Vagina (tissue), 2 donors: ENCODE measurements at places on chromosomes 7 and 10.

DNA sequence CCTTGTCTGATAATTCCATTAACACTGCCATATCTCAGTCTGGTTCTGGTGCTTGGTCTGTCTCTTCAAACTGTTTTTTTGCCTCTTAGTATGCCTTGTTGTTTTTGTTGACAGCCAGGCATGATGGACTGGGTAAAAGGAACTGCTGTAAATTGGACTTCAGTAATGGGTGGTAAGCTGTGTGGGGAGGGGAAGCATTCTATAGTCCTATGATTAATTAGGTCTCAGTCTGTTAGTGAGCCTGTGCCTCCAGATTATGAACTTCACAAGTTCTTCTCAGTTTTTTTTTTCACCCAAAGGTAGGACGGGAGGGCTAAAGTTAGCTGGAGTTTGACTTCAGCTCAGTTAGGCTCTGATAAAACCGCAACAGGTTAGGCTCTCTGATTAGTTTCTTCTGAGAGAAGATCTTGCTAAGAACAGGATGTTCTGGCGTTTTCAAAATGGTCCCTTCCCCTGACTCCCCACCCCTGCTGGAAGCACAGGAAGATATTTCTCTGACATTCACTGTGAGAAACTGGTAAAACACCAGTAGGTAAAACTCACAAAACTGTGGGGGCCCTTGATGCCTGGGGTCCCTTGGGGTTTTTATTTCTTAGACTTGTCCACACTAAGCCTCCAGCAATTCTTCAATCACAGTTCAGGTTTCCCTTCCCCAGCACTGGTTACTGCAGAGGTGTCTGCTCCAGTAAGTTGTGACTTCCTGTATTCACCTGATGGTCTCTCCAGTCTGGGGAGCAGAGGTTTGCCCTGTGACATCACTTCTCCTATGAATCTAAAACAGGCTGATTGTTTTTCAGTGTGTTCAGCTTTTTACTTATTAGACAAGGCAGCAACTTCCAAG, 43.3 kb upstream of the CCDC71L start:
- no peak for DNase-seq

GRCh38 chr7:326273-326672, 36.3 kb downstream of the FOXL3 start:
- DNase-seq, result no peak

- no peak for DNase-seq
These were observed 69.1 kb upstream of the FOXP2 start for GRCh38 chr7:114345494-114345893.

- DNase-seq, result peak; percentile 56
These were observed 5.1 kb upstream of the CYP26A1 start for GRCh38 chr10:93068411-93069244.

DNA sequence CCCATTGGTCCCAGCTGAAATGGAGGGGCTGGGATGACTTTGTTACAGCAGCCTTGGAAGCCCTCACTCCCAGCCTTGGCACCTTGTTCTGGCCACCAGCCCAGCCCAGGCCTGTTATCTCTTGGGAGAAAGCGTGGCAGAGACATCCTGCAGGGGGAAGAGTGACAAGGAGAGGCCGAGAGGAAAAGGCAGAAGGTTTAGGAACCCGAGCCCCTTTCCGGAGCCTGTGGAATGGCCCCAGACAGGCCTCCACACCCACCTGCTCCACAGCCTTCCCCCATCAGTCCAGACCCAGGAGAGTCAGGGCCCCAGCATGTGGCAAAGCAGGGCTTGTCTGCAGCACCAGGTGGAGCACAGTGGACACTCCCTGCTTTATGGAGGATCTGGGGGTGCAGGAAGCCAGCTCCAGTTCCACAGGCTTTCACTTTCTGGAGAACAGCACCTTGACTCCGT, 24.1 kb upstream of the TRIM8 start:
- no peak for DNase-seq

DNA sequence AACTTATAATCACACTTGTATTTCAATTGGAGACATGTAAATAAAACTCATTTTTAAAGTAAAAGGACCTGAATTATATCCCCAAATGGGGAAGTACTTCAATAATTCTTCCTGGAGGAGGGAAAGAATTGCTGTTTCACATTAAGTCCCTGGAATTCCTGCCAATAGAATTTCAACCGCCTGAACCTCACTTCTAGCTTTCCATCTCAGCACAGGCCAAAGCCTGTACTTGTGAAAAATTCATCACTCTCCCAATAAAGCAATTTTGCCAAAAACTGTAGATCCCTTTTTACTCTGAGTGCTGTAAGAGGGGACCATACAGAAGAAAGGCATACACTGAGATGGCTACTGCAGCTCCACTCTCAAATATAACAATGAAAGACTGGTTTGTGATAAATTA, 54.8 kb downstream of the CADPS2 start:
- no peak for DNase-seq

DNA sequence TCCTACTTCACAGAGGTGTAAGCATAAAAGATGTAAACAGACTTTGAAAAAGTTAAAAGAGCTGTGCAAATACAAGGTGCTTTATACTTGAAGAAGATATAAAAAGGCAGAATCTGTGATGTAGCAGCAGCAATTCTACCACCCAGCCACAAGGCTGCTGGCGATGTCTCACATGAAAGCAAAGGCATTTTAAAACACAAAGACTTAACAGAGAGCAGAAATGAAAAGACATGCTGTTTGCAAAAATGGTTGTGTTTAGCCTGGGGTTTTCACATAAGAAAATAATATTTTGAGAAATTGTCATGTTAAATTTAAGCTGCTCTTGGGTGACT, 85.5 kb upstream of the ZNF800 start:
- no peak for DNase-seq

GRCh38 chr10:54587971-54588370, 213.1 kb downstream of the PCDH15 start:
- no peak for DNase-seq

DNA sequence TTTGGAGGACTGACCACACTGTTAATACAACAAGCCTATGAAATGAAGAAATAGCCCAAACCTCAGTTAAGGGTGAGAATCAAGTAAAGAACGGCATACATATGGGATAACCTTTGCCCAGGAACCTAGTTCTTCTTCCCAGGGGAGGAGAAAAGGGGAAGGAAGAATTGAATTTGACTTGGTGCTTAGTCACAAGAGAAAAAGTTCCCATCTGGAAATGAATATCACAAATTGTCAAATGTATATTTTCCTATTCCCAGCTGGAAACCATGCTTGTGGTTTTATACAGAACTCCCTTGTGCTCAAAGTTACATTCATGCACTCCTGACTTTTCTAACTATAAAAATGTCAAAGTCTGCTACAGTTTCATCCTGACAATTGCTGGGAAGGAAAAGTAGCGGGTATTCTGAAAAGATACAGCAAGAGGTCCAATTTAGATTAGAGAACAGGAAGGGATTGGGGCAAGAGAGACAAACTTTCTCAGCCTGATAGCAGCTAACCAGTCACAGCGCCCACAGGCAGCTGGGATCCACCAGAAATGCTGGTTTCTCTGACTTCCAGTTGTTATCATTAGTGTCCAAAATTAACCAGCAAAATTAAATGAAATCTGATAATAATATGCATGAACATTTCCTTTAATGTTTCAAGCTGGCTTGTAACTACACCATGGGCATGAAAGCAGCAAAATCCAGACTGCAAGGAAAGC, 18.6 kb upstream of the GSAP start:
- no peak for DNase-seq

DNA sequence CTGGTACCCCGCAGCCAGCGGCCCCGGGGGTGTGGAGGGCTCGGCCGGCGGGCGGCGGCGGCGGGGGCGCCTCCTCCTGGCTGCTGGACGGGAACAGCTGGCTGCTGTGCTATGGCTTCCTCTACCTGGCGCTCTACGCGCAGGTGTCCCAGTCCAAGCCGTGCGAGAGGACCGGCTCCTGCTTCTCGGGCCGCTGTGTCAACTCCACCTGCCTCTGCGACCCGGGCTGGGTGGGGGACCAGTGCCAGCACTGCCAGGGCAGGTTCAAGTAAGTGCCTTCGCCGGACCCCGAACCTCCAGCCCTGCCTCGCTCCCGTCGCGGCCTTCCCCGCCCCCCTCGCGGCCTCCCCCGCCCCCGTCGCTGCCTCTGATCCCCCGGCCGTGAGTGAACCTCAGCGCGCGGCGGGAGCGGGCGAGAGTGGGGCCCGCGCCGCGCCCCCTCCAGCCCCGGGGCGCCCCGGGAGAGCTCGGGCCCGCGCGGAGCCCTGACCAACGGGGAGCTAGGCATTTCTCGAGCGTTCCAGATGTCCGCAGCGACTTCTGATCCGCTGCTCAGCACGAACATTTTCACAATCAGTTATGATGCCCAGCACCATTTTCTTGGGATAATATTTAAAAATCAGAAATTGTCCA, 727 bp downstream of the ATRNL1 start:
- no peak for DNase-seq

GRCh38 chr7:118094044-118094443, 89.9 kb upstream of the LSM8 start:
- DNase-seq, result no peak

GRCh38 chr7:27189997-27190748, 5.1 kb upstream of the HOXA11 start:
- no peak for DNase-seq

GRCh38 chr10:32957341-32958084, 517 bp downstream of the ITGB1 start:
- no peak for DNase-seq

GRCh38 chr7:154903083-154903731, 99.7 kb downstream of the PAXIP1 start:
- DNase-seq, result no peak

- DNase-seq, result no peak
These were observed 48.9 kb upstream of the PDCD4 start for GRCh38 chr10:110822712-110823311.

- DNase-seq, result no peak
These were observed 79.6 kb downstream of the LARP4B start for GRCh38 chr10:851901-852300.

DNA sequence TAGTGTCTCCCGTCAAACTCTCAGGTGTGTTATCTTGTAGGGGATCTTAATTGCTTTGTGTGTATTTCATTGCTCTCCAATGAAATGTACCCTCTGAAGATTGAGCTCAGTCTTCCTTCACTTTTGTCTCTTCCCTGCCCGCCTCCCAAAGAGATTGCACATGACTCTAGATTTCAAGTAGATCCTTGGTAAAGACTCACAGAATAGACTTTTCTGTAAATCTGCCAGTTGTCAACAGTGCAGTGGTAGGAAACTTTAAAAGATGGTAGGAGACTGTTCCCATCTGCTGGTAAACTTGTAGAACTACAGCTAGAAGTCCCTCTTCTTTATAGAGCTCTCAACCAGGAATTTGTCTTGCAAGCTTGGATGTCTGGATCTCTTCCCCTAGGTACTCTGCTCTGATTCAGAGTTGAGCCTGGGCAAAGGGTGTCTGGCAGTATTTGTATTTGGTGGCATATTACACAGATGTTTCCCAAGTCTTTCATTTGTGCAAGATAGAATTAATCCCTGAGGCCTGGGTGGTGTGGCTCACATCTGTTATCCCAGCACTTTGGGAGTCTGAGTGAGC, 9.6 kb downstream of the CCL26 start:
- no peak for DNase-seq

GRCh38 chr7:107023522-107024151, 20.9 kb upstream of the PRKAR2B start:
- no peak for DNase-seq

GRCh38 chr10:115706026-115706425, 567.0 kb downstream of the GFRA1 start:
- DNase-seq, result no peak

DNA sequence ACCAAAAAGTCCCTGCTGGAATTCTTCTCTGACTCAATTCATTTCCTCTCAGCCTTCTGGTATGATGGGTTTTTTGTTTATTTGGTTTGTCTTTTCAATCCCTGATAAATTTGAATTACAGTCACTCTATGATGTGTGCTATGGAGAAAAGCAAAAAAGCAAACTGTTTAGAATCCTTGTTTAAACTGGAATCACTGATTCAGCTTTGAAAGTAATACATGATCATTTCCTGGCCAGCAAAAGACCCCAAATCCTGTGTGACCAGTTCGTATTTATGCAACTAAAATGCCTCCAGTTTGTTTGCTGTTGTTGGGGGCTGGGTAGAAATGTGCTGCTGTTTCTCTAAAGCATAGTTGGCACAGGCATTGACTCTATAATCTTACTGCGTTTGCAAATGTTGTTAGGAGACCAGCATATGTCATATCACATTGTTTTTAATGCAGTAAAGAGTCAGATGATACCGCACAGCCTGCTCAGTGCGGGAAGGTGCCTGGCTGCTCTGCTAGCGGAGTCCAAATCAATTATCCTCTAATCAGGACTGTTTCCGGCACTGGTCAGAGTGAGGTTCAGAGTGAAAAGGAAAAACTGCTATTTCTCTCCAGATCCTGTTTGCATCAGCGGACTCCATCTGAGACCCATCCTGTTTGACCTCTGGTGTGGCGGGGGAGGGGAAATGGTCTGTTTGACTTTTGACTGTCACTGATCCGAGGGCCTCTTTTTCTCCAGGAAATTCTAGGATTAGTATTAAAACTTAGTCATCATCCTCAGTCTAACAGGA, 40.6 kb upstream of the ADD3 start:
- DNase-seq, result no peak

DNA sequence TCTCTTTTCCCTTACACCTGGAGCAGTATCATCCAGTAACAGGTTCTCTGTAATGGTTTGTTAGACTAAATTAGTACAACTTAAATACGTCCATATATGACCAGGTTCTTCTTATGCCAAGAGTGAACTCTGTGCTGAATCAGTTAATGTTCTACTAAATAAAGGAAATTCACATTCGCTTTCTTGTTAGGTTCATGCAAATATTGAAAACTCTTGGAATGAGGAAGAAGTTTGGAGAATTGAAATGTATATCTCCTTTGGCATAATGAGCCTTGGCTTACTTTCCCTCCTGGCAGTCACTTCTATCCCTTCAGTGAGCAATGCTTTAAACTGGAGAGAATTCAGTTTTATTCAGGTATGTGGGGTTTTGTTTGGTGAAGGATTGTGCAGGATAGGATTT, 15.3 kb upstream of the CFAP69 start:
- no peak for DNase-seq

GRCh38 chr7:42617071-42617765, 294.7 kb downstream of the C7orf25 start:
- DNase-seq, result no peak
